ENCODE measurements at places on chromosomes 5 and 9.

DNA sequence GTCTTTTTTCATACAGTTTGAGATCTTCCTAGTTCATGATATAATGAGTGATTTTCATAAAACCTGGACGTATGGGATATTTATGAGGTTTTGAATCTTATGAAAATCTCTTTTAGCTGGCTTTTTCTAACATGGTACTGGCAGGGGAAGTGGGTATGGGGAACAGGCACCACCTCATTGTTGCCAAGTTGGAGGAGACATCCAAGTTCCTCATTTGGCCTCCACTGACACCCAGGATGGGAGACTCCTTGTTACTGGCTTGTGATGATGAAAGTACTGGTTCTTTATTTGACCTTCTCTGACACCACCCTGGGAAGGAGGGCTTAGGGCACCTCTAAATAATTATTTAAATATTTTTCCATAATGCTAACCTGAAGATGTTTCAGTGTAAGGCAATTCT lies 4.0 kb upstream of the TNPO1 start:
- no peak for DNase-seq

- DNase-seq = peak; percentile 78
Measured at GRCh38 chr5:180315762-180316212, 23.9 kb upstream of the MAPK9 start.

DNA sequence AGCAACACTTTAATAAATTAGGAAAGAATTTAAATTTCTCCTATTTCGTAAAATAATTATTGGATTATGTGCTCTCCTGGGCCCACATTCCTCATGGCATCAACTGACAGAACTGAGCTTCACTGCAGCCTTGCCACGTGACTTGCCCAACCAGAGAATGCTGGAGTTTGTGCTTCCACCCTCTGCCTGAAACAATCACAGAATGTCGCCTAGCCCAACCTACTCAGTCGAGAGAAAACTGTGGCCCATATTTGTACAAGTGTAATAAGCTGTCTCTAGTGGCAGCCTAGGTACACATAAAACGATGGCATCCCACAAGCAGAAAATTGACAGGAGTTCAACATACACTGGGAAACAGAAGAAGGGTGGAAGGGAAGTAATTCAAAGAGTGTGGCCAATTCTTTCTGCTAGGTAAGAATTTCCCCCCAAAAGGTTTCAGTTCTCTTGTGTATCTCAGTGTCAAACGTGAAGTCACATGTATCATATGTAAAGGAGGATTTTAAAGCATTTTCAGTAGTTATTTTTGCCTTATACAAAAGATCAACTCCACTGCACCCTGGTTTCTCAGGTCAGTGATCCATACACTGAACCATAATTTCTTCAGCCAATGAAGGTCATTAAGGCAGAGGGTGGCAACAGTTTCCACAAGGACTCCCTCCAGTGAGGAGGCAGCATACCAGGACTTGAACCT lies 41.7 kb downstream of the ZNF608 start:
- DNase-seq = no peak

- DNase-seq = no peak
Measured at GRCh38 chr9:18658804-18659705, 185.1 kb downstream of the ADAMTSL1 start.

GRCh38 chr9:98172604-98173003 lies 19.8 kb downstream of the CORO2A start:
- no peak for DNase-seq

GRCh38 chr9:69207503-69207902 lies 33.4 kb downstream of the TJP2 start:
- DNase-seq = no peak

GRCh38 chr5:130692770-130693169 lies 472.3 kb downstream of the HINT1 start:
- no peak for DNase-seq
